CD4-positive, alpha-beta T cell treated with Interleukin-6 at 100 ng/mL for 8 hours (primary cell): ENCODE measurements at places on chromosomes 11 and 22.

- no peak for DNase-seq
Observed at GRCh38 chr22:50057278-50058060, 629 bp downstream of the TTLL8 start.

DNA sequence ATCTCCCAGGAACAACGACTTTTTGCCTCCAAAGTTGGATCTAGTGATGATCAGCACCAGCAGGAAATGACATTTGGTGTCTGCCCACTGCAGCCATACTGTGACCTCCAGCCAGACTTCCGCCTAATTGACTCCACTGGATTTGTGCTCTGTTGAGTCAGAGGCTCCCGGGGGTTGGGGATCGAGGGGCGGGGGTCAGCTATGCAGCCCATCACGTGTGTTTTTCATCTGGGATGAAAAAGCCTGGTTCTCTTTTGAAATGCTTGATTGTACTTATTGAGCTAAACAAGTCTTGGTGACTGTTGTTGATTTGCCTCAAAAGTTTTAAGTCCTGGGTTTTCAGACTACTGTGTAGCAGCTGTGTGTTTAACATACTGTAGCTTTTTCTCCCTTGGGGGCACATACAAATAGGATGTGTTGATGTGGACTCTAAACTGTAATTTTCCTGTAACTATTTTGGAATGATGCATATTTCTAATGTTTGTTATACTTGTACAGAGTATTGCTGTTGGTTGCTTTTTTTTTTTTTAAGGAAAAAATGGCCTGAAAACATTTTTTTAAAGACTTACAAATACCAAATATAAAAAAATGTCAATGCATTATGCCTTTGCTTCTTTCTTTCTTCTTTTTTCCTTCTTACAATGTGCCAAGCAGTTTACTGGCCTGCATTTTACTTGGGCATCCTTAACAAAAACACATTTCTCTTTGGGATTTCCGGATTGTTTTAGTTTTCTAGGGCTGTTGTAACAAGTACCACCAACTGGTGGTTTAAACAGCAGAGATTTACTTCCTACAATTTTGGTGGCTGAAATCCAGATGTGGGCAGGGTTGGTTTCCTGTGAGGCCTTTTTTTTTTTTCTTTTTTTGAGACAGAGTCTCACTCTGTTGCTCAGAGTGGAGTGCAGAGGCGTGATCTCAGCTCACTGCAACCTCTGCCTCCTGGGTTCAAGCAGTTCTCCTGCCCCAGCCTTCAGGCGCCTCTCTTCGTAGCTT, 46.1 kb upstream of the OR4B1 start:
- no peak for DNase-seq

GRCh38 chr11:89498845-89499448, 7.8 kb upstream of the NOX4 start:
- no peak for DNase-seq

GRCh38 chr11:7630002-7630401, 43.3 kb downstream of the CYB5R2 start:
- no peak for DNase-seq

DNA sequence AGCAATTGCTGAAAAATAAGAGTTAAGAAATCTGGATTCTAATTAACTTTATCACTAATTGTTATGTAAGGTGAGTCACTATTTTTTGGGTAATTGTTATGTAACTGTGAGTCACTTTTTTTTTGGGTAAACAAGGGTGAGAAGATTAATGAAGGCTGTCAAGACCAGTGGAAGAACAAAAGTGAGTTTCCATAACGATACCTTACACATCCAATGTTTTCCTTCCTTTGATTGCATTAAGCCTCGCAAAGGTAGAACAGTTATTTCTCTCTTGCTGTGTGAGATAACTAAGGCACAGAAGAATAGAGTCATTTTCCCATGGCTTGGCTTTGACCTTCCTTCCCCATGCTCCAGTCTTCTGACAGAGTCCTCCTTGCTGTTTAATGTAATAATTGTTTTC, 374.7 kb downstream of the DDX10 start:
- DNase-seq = no peak

DNA sequence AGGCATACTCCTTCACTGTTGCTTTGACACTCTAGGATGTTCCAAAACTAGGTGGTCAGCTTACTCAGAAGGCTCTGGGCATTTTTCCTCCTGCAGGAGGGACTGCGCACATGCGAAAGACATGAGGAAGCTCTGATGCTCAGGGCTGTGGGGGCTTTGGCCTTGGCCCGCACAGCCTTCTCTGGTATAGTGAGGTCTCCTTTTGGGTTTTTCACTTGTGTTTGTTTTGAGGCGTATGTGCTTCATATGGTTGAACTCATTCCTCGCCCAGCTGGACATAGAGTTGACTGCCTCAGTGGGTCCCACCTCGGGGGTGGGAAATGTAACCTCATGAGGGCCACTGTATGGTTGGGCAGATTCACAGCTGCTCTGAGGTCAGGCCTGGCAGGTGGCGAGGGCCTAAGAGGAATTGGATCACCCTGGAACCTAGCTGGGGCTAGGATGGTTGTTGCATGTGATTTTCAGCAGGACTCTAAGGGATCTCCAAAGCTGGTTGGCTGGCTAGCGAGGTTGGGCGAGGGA, 63.7 kb downstream of the PTPRJ start:
- DNase-seq = no peak

DNA sequence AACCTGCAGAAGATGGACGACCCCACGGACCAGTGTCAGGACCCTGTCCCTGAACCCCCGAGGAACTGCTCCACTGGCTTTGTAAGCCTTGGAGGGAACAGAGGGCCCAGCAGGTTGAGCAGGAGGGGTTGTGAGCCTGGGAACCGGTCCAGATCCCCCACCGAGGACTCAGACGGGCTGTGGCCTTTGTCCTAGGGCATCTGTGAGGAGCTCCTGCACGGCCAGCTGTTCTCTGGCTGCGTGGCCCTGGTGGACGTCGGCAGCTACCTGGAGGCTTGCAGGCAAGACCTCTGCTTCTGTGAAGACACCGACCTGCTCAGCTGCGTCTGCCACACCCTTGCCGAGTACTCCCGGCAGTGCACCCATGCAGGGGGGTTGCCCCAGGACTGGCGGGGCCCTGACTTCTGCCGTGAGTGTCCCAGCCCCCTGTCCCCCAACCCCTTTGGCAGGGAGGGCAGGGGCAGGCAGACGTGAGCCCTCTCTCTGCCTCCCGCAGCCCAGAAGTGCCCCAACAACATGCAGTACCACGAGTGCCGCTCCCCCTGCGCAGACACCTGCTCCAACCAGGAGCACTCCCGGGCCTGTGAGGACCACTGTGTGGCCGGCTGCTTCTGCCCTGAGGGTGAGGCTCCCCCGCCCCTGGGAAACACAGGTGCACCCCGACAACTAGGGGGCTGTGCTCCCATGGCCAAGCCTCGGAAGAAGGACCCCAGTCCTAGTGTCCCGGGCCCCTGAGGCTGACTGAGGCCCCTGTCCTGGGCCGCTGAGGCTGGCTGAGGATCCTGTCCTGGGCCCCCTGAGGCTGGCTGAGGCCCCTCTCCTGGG, 6.4 kb downstream of the MUC5AC start:
- no peak for DNase-seq

- no peak for DNase-seq
Observed at GRCh38 chr22:24976442-24977218, 24.1 kb downstream of the KIAA1671 start.

DNA sequence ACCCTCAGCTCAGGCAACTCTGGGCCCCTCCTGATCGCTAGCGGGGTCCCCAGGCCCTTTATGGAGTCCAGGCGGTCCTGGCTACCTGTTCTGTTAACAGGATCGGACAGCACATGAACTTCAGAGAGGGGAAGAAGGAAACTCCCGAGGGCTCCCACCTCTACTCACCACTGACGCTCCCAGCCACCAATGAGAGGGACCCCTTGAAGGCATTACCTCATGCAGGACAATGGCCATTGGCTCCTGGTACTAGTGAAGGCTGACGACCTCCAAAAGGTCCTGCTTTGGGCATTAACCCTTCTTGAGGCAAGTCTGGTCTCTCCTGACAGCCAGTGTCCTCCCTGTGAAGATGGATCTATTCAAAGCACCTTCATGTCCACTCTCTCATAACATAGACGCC, 71.5 kb upstream of the LMO1 start:
- DNase-seq = no peak

DNA sequence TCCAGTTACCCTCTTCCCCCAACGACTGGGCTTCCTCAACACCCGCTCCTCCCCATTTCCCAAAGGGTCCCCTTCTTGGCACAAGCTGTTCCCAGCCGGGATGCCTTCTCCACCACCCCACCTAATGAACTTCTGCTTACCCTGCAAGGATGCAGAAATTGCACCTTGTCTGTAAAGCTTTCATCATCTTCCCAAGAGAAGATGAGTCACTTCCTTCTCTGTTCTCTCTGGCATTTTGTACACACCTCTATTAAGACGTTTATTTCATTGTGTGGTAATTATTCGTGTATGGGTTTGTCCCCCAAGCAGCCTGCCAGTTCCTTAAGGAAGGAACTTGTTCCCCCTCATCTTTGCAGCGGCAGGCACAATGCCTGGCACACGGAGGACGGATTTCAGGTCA, 351.1 kb downstream of the CADM1 start:
- DNase-seq = no peak

DNA sequence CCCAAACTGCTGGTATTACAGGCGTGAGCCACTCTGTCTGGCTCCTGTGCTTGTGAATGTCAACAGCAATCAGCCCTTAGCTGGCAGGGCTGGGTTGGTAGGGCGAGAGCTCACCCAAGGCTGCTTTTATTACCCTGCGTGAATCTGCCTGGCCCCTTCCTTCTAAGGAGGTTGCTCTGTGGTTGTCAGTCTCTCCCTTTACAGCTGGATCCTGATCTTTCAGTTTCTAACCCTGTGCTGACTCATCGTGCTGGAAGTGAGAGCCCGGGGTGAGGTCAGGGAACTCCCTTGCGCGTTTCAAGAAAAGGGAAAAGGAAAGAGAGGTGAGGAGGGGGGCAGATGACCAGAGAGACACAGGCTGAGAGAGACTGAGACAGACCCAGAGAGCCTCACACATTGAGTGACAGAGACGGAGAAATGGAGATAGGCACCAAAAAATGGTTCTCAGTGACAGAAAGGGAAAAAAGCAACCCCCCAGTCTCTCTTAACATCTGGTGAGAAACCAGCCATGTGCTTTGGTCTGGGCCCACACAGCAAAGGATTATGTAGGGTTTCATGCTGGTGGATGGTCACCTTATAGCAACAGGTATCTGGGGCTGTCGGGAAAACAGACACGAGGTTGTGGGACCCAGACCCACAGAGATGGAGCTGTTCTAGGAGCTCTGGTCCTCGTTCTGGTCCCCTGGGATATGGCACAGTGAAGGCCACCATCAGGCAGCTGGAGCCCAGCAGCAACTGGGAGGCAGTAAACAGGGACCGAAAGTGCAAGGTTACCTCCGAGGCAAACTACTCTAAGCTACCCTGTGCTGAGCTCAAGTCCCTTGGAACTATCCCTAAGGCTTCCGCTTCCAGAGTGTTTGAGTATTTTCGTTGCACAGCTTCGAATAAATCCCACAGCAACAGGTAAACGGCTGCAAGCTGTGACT, 2.5 kb downstream of the TCN2 start:
- no peak for DNase-seq

DNA sequence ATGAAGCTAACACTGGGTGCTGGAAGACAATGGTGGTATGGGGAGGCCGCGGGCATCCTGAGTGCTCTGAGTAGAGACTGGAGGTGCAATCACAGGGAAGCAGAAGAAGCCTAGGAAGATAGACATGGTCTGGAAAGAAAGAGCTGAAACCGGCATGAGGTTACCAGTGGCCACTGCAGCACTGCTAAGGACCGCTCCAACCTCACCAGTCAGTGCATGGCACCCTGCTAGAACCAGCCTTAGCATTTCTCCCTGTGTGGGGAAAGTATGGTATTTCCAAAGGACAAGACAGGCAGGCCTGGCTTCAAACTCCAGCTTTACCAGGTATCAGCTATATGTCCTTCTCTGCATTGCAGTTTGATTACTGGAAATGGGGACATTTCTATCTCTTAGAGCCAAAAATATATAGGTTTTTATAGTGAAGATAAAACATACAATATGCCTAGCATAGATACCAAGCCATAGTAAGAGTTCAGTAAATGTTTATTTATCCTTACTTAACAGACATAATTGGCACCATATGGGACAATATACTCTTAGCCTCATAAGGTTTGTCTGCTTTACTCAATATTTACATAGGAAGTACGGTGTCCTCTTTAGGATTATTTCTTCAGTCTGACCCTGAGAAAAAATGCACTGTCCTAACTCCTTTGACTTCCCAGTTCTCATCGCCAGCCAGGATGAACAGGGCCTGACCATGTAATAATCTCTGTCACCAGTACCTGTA, 231.1 kb downstream of the TENM4 start:
- DNase-seq = no peak

- DNase-seq = no peak
Observed at GRCh38 chr11:34654483-34655334, 33.8 kb downstream of the EHF start.

DNA sequence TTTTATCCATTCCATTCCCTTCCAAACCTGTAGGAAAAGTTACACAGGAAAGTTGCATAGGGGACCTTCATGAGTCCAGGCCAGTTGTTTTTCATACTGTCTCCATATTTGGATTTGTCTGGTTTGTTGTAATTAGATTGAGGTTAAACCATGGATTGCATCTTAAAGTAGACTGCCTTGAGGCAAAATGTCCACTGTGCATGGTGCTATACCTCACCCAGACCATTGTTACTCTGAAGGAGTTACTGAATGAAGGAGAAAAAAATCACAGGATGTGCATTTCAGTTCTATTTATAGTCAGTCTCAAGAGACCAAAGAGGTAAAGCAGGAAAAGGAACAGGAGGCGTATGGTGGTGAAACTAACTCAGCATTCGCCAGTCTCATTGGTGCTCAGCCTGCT, 29.6 kb upstream of the L3MBTL2 start:
- no peak for DNase-seq

- DNase-seq = no peak
Observed at GRCh38 chr11:408154-409007, 6.4 kb downstream of the SIGIRR start.

DNA sequence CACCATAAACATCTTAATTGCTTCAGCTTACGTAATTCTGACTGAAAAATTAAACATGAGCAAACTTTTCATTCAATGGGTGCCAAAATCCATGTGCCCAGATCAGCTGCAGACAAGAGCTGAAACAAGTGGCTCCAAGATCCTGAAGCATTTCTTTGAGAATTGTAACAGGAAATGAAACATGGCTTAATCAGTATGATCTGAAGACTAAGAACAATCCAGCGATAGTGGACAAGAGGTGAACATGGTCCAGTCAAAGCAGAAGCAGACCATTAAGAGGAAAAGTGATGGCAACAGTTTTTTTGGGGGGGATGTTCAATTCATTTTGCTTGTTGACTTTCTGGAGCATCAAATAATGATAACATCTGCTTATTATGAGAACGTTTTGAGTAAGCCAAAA, 1964.5 kb upstream of the RAG2 start:
- DNase-seq = no peak
